ENCODE measurements at places on chromosomes 6 and 20.

DNA sequence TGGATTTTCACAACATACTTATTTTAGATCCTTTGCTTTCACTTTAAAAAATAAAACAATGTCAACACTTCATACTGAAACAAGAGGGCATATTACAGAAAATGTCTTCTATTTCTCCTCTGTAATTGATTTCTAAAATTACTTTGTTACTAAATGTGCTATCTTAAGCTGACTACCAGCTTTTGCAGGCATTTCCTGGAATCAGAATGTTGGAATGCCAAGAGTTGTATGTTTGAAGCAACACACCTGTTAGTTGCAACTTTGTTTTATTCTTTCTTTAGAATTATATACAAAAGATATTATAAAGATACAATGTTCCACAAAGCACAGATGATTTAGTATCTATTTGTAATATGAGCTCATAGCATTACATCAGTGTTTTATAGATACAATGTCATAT lies 62.5 kb upstream of the TMEM170B start:
- DNase-seq: no peak

DNA sequence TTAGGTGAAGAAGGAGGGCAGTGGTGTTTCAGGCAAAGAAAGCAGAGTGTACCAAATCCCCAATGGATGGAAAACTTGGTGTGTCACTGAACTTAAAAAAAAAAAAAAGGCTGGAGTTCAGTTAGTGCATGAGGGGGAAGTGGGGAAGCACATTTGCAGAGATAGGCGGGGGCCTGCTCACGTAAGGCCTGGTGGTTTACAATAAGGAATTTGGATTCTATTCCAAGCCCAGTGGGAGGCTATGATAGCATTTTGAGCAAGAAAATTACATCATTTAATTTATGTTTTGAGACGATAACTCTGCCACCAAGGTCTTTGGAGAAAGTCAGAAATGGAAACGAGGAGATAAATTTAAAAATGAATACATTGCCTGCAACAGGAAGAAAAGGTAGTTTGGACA lies 225.5 kb downstream of the EYA4 start:
- no peak for DNase-seq

- no peak for DNase-seq
Measured at GRCh38 chr6:43009124-43009523, 4.6 kb downstream of the MEA1 start.

DNA sequence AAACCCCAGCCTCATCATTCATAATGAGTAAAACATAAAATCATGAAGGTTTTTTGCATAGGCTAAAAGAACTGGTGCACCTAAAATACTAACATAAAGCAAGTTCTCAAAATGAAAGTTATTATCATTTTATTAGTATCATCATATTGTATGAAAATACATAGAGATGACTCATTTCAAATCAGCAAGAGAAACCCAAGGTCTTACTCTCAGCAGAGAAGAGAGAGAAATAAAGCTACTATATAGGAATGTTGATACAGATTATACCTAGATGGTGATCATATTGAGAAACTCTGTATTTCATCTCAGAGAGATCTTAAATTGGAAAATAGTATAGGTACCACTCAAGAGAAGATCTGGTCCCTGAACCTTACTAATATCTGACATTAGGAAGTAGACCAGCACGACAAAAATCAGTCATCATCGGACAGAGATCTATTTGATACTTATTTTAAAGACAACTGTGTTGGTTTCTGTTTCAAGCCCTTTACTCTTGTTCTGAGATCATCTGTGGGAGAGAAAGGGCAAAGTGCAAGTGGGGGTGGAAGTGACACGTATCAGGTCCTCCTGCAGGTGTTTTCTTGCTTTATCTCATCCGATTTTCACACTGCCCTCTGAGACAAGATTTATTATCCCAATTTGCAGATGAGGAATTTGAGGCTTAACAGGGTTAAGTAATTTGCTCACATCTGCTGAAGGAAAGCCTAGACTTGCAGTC lies 532.3 kb downstream of the MAFB start:
- no peak for DNase-seq

DNA sequence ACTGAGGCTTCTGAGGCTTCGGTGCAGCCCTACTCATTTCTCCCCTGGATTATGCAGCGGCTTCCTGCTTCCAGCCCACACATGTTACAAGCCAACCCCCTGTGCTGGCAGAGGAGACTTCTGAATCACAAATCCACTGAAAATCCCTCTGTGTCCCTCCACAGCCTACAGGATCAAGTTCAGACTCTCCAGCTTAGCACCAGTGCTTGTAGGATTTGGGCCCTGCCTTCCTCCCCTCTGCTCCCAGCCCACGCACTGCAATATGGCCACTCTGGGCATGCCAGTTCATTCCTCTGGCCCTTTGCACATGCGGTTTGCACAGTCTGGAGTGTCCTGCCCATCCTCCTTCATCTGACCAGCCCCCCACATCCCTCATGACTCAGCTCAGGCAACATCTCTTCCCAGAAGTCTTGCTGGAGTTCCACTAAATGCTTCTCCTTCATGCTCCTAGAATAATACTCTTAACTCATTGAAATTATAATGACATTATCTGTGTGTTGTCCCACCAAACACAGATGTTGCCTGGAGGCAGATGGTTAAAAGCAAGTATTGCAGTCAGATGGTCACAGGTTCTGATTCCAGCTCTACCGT lies 15.9 kb upstream of the MDGA1 start:
- DNase-seq: no peak

DNA sequence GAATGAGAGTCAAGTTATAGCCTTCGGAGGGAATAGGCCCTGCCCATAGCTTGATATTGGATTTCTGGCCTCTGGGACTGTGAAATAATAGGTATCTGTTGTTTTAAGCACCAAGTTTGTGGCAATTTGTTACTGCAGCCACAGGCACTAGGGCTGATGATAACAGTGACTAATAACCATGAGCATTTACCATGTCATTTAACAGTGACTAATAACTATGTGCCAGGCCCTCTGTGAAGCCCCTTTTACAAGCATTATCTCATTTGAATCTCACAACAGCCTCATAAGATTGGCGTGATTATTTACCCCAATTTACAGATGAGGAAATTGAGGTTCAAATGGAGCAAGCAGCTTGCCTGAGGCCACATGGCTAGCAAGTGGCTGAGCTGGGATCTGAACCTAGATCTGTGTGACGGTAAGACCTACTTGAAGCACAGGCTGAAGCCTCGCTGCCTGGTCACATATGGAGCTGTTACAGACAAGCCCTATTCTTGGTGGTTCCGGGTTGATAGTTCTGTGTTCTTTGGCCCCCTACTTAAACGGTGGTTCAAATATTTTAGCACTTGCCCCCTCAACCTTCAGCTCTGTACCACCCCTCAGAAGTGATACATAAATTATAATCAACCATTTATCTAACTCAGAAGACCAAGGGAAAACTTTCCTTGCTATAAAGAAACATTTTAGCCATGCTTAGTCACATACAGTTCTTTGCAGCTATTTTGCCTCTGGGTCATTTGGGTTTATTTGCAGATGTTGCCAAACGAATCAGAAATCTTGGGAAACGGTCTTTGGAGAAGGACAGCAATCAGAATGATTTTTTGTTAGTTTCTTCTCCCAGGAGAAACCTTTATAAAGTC lies 98.3 kb downstream of the ELOVL5 start:
- DNase-seq: peak; percentile 12

DNA sequence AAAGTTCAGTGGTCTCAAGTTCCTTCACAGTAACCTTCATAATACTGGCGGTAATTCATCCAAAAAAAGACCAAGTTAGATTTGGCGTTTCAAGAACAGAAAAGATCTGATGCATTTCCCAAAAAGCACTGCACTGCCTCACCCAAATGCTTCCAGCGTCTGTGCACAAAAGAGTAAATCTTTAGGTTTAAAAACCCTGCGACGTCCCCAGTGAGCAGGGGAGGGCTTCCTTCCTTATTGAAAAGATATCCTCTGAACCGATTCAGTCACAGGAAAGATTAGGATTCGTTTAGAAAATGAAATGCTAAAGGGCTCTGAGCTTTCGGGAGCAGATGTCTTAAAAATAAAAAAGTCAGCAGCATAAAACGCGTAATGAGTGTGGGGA lies 654 bp downstream of the TBC1D7 start:
- DNase-seq: no peak

- no peak for DNase-seq
Measured at GRCh38 chr6:140985679-140986275, 1146.9 kb upstream of the GJE1 start.

GRCh38 chr20:58905236-58905635 lies 52.7 kb downstream of the GNAS start:
- DNase-seq: no peak

DNA sequence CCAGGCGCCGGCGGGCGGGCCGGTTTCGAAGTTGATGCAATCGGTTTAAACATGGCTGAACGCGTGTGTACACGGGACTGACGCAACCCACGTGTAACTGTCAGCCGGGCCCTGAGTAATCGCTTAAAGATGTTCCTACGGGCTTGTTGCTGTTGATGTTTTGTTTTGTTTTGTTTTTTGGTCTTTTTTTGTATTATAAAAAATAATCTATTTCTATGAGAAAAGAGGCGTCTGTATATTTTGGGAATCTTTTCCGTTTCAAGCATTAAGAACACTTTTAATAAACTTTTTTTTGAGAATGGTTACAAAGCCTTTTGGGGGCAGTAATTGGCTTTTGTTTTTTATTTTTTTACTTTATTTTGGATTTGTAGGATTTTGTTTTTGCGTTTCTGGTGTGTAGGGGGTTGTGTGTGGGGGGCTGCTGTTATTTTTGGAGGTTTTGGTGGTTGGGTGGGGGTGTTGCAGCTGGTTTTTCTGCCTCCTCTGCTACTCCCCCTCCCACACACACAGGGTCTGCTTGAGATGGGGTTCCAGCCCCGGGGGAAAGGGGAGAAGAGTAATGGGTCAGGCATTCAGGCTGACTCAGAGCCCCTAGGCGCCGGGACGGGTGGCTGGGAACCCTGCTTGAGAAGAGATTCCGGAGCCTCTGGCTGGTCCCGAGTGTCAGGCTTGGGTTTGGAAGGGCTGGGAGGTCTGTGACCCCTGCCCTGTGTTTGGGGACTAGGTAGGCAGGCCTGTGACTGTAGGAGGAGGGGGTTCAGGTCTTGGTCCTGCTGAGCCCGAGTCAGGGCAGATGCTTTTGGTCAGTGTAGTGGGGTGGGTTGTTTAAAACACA lies 2.0 kb downstream of the CEBPB start:
- peak; percentile 75 for DNase-seq

- peak; percentile 31 for DNase-seq
Measured at GRCh38 chr6:24283043-24283985, 74.5 kb downstream of the DCDC2 start.

All from epithelial cell of prostate (primary cell).